ENCODE measurements at places on chromosomes 4 and X. TPM values are rescaled to one million over a fixed set of nuclear protein-coding genes. Genes with fewer than 3 reads are reported as not detected.

- no peaks in the 10 kb centered on the region for H3K27me3 ChIP-seq
- H3K4me3 ChIP-seq, result no peak overlapping the region
- no peaks in the 10 kb centered on the region for H3K36me3 ChIP-seq
- peaks cover 39% of the 10 kb centered on the region for H3K4me1 ChIP-seq
- peak; percentile 93 for DNase-seq
- H3K27ac ChIP-seq, result peak overlapping the region; percentile 44
Measured at GRCh38 chr4:153486281-153487151, 20.4 kb downstream of the TMEM131L start.

GRCh38 chr4:41572516-41572915 is 34.6 kb downstream of the LIMCH1 start:
- H3K4me3 ChIP-seq, result no peak overlapping the region
- peaks cover 16% of the 10 kb centered on the region for H3K4me1 ChIP-seq
- no peaks in the 10 kb centered on the region for H3K27me3 ChIP-seq
- H3K36me3 ChIP-seq, result no peaks in the 10 kb centered on the region
- no peak overlapping the region for H3K27ac ChIP-seq

- peak; percentile 5 for DNase-seq
- no peaks in the 10 kb centered on the region for H3K4me1 ChIP-seq
- H3K4me3 ChIP-seq, result no peak overlapping the region
- no peaks in the 10 kb centered on the region for H3K36me3 ChIP-seq
Measured at GRCh38 chr4:70556856-70557255, 35.2 kb upstream of the AMBN start.

GRCh38 chr4:180106997-180107396 is 2136.2 kb upstream of the TENM3 start:
- DNase-seq, result no peak
- no peaks in the 10 kb centered on the region for H3K27me3 ChIP-seq
- no peak overlapping the region for H3K4me3 ChIP-seq
- no peaks in the 10 kb centered on the region for H3K36me3 ChIP-seq
- H3K27ac ChIP-seq, result no peak overlapping the region

DNA sequence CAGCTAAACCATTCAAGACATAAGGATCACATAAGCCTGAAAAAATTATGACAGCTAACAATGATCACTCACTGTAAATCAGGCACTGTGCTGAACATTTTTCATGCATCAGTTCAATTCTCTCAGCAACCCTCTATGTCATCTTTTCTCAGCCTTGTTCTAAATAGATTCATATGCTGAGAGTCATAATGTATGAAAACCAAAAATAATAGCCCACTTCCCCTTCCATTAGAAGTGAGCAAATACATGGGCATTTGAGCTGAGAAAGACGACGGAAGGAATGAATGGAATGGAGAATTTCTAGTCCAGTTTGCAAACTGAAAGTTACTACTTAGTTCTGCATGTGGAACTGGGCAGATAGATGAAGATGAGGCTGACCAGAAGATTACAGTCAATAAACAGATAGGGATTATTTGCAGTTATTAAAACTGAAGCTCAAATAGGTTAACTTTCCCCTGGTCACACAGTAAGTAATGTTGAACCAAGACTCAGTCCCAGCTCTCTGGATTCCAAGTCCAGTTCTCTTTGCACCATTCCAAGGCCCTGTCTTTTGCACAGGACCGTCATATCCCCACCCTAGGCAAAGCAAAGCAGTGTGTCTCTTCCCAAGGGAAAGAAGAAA is 1.6 kb upstream of the SH3RF1 start:
- peak; percentile 86 for DNase-seq
- peaks cover 24% of the 10 kb centered on the region for H3K4me1 ChIP-seq
- peak overlapping the region; percentile 89 for H3K4me3 ChIP-seq
- no peaks in the 10 kb centered on the region for H3K27me3 ChIP-seq
- peak overlapping the region; percentile 79 for H3K27ac ChIP-seq

DNA sequence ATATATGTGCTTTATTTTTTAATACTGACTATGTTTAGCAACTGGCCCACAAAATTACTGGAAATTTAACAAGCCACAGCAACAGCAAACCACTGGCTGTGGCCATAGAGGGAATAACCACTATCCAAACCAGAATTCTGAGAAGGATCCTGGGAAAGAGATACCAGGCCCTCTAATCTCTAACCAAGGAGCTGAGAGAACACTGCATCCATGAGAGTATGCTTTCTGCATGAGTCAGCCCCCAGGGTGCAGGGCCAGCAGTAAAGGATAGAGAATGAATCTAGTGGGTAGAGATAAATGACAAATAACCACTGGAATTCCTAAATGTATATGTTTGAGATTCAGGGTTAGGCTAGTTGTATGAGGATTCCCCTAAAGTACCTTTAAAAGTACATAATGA is 221.8 kb downstream of the KIT start:
- no peaks in the 10 kb centered on the region for H3K4me1 ChIP-seq
- DNase-seq, result peak; percentile 71
- H3K27me3 ChIP-seq, result no peaks in the 10 kb centered on the region
- no peaks in the 10 kb centered on the region for H3K36me3 ChIP-seq
- no peak overlapping the region for H3K27ac ChIP-seq

DNA sequence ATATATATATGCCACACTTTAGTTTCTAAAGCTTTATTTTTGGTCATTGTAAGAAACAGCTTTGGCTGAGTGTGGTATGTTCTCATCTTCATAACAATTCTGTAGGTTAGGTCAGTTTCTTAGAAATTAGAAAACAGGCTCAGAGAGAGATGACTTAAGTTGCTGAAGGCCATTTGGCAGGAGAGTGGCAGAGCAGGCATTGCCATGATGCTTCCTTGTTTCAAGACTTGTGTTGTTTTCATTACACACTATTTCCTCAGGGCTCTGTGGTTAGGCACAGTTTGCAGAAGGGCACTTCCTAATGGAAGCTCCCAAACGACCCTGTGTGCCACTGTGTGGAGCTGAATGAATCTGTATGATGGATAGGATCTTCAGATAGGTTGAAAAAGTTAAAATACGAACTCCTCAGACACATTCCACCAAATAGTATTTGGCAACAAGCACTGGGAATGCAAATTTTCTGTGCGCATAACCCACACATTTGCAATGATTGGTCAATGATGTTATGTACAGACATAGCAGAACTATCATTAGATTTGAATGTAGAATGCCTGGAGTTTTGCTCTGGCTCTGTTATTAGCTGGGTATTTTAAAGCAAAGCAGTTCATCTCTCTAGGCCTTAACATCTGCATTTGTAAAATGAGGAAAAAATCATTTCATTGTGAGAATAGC is 274.3 kb upstream of the HS3ST1 start:
- no peak overlapping the region for H3K4me3 ChIP-seq
- no peak overlapping the region for H3K27ac ChIP-seq
- no peaks in the 10 kb centered on the region for H3K4me1 ChIP-seq

- no peaks in the 10 kb centered on the region for H3K27me3 ChIP-seq
- no peak overlapping the region for H3K27ac ChIP-seq
- DNase-seq, result peak; percentile 26
- no peak overlapping the region for H3K4me3 ChIP-seq
- H3K36me3 ChIP-seq, result no peaks in the 10 kb centered on the region
Measured at GRCh38 chrX:7019555-7019954, 128.0 kb upstream of the STS start.

- no peaks in the 10 kb centered on the region for H3K27me3 ChIP-seq
- no peak overlapping the region for H3K4me3 ChIP-seq
- no peak overlapping the region for H3K27ac ChIP-seq
Measured at GRCh38 chr4:139639654-139640053, 26.0 kb upstream of the MGST2 start.

DNA sequence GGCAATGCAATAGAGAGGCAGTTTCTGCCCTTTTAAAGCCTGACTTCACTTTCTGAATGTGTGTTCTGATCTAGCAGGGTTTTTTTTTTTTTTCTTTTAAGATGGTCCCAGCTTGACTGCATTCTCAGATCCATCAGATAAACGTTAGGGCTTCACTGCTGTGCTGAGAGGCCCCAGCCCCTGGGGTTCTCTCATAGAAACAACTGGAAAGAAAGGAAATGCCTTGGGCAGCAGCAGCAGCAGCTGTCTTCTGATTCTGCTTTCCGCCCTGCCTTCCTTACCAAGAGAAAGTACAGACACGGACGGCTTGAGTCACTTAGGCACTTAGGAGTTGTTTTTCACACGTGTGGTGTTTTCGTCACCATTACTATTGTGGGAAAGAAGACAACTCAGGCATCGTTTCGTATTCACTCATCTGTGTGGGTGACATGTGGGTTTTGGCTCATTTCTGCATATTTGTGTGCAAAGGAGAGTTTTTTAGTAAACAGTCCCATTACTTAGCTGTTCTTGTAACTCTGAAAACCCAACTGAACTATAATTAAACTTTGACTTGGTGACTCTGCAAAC is 172.0 kb downstream of the PTTG2 start:
- peaks cover 46% of the 10 kb centered on the region for H3K4me1 ChIP-seq
- no peaks in the 10 kb centered on the region for H3K36me3 ChIP-seq
- H3K27ac ChIP-seq, result peak overlapping the region; percentile 93
- peak overlapping the region; percentile 19 for H3K4me3 ChIP-seq

GRCh38 chr4:64518600-64518999 is 109.3 kb upstream of the TECRL start:
- H3K4me3 ChIP-seq, result no peak overlapping the region
- H3K4me1 ChIP-seq, result no peaks in the 10 kb centered on the region
- H3K27me3 ChIP-seq, result no peaks in the 10 kb centered on the region

DNA sequence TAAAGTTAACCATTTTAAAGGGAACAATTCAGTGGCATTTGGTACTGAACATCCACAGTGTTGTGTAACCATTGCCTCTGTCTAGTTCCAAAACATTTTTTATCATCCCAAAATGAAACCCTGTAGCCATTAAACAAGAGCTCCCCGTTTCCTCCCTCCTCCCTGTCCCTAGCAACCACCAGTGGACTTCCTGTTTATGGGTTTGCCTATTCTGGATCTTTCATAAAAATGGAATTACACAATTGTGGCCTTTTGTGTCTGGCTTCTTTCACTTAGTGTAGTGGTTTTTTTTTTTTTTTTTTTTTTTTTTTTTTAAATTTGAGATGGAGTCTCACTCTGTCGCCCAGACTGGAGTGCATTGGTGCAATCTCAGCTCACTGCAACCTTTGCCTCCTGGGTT is 11.6 kb downstream of the RBMX2 start:
- no peak overlapping the region for H3K27ac ChIP-seq
- H3K36me3 ChIP-seq, result 0 out of 2 replicates have a peak, but pooled peaks cover 1% of the 10 kb centered on the region
- H3K4me1 ChIP-seq, result no peaks in the 10 kb centered on the region
- no peak overlapping the region for H3K4me3 ChIP-seq
- DNase-seq, result no peak

- H3K4me1 ChIP-seq, result peaks cover 10% of the 10 kb centered on the region
- no peaks in the 10 kb centered on the region for H3K36me3 ChIP-seq
- no peaks in the 10 kb centered on the region for H3K27me3 ChIP-seq
- peak; percentile 82 for DNase-seq
Measured at GRCh38 chr4:183407128-183407585, 37.3 kb upstream of the CDKN2AIP start.

- DNase-seq, result peak; percentile 11
- H3K27ac ChIP-seq, result no peak overlapping the region
Measured at GRCh38 chr4:185115827-185116232, 27.2 kb upstream of the SLC25A4 start.

DNA sequence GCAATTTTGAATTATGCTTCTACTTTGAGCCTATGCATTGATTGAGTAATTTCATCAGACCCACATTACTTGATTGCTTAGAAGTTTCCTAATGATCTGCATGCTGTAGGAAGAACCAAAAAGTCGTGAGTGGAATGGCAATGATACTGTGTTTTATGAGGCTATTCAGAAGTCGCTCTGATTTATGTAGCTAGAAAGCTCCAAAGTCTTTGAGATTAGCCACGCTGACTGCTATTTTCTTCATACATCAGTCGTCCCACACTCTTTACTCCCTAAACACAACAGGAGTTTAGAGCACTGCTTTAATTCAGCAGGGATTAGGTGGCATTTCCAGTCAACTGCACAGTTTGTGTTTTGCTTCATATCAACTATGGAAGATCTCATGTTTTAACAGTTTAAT is 4.1 kb downstream of the GRID2 start:
- no peaks in the 10 kb centered on the region for H3K4me1 ChIP-seq
- no peak overlapping the region for H3K27ac ChIP-seq
- H3K27me3 ChIP-seq, result peaks cover 53% of the 10 kb centered on the region
- no peak overlapping the region for H3K4me3 ChIP-seq
- no peak for DNase-seq

GRCh38 chr4:8334786-8335460 is 65.4 kb downstream of the HTRA3 start:
- H3K27me3 ChIP-seq, result no peaks in the 10 kb centered on the region
- no peaks in the 10 kb centered on the region for H3K36me3 ChIP-seq
- H3K4me3 ChIP-seq, result no peak overlapping the region
- H3K4me1 ChIP-seq, result no peaks in the 10 kb centered on the region

DNA sequence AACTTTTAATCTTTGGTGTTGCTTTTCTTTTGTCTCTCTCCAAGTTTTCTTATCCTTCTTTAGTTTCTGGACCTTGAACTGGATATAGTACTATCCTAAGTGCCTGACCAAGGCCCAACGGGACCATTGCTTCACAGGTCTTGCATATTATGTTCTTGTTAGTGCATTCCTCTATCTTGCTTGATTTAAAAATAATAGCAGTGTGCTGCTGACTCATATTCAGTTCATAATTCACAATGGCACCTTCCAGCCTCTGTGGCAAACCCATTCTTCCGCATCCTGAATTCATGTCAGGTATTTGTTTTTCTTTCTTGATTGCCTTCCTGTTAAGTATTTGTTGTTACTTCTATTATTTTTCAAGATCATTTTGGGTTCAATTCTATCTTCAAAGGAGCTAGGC is 197.1 kb upstream of the GIMD1 start:
- H3K4me1 ChIP-seq, result peaks cover 19% of the 10 kb centered on the region
- H3K27me3 ChIP-seq, result no peaks in the 10 kb centered on the region
- no peak overlapping the region for H3K4me3 ChIP-seq
- H3K27ac ChIP-seq, result no peak overlapping the region

GRCh38 chr4:41427306-41427882 is 110.6 kb upstream of the LIMCH1 start:
- no peaks in the 10 kb centered on the region for H3K36me3 ChIP-seq
- peaks cover 6% of the 10 kb centered on the region for H3K4me1 ChIP-seq
- no peak for DNase-seq
- H3K4me3 ChIP-seq, result no peak overlapping the region

DUSP9 gene
- polyA plus RNA-seq, result not detected

CYBB gene
- polyA plus RNA-seq, result not detected

NEUROG2 gene
- polyA plus RNA-seq, result not detected

CFI gene
- not detected for polyA plus RNA-seq

CSAG3 gene
- not detected for polyA plus RNA-seq

MAP7D2 gene
- 0.11 TPM for polyA plus RNA-seq

ZCCHC4 gene
- 9.5 TPM for polyA plus RNA-seq

FAM149A gene
- 1.2 TPM for polyA plus RNA-seq

SOD3 gene
- polyA plus RNA-seq, result 10.1 TPM

HPGD gene
- polyA plus RNA-seq, result not detected

XAGE2 gene
- not detected for polyA plus RNA-seq

SAGE1 gene
- polyA plus RNA-seq, result not detected

TLR1 gene
- 0.11 TPM for polyA plus RNA-seq
